Activated naive CD8-positive, alpha-beta T cell treated with anti-CD3 and anti-CD28 coated beads, Interleukin-2, amount 50 U/mL, for 16 hours (primary cell): ENCODE measurements at places on chromosomes 1 and 21.

- no peak for DNase-seq
Observed at GRCh38 chr1:42279055-42279454, 56.0 kb downstream of the FOXJ3 start.

DNA sequence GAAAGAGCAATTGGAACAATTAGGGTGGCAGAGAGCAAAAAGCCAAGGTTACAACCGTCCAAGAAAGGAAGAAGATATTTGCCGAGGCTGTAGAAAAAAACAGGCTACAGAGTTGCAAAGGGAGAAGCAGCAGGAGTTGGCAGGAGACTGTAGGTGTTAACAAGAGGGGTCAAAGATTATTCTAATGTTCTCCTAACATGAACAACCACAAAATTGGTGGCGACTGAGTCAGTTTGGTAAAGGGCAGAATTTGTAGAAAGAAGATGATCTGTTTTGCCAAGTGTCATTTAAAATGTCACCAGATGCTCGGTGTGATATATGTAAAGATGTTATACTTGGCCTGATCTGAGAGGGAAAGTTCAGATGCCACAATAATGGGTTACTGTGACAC, 401 bp upstream of the PRUNE1 start:
- DNase-seq, result no peak

GRCh38 chr1:168637350-168637991, 61.1 kb downstream of the XCL1 start:
- DNase-seq, result no peak

- DNase-seq, result no peak
Observed at GRCh38 chr1:66752671-66753371, 562 bp downstream of the DYNLT5 start.

DNA sequence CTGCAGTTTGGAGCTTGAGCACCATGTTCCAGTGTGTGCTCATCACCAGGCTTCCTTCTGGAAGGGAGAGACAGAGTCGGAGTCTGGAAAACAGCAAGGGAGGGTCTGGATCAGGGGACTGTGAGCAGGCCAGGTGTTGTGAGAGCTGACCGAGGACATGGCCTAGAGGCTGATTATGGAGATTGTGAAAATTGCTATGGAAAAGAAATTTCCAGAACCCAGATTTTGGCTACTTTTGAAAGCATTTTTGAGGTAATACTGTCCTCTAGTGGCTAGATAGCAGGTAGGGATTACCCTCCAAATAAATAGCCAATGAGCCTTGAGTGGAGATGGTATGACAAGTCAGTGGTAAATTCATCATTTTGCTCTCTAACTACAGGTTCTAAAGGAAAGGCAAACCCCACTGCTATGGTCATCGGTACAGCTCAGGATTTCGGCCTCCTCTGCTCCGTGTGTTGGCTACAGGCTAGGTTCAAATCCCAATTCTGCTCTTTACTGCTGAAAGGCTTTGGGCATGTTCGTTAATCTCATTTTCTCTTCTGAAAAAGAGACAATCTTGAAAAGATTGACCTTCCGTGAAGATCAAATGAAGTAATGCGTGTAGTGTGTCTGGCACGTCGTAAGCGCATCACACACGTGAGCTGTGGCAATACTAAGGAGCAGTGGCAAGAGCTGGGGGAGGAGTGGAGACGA, 1.0 kb upstream of the HAO2 start:
- no peak for DNase-seq

- no peak for DNase-seq
Observed at GRCh38 chr1:70762386-70762785, 285.2 kb downstream of the PTGER3 start.

- no peak for DNase-seq
Observed at GRCh38 chr1:27011058-27011764, 1.4 kb downstream of the TENT5B start.

- no peak for DNase-seq
Observed at GRCh38 chr1:224619209-224619608, 3.1 kb downstream of the CNIH3 start.

GRCh38 chr1:2416403-2416802, 4.0 kb upstream of the PEX10 start:
- DNase-seq, result no peak

GRCh38 chr1:204941421-204942338, 71.0 kb downstream of the NFASC start:
- no peak for DNase-seq

DNA sequence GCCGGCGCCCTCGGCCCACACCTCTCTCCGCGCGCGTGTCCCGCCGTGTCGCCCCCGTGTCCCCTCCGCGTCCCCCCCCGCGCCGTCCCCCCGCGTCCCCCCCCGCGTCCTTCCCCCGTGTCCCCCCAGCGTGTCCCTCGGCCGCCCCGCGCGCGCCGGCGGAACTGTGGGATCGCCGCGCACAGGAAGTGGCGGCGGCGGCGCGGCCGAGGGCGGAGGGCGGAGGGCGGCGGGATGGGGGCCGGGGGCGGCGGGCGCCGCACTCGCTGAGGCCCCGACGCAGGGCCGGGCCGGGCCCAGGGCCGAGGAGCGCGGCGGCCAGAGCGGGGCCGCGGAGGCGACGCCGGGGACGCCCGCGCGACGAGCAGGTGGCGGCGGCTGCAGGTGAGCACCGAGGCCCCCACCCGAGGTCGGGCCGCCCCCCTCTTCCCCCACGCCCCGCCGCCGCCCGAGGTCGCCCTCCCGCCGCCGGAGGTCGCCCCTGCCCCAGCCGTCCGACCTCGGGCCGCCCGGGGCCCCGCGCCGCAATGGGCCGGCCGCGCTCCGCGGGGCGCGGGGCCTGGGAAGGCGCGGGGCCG, at the start of gene AGPAT3:
Gene AGPAT3 (plus strand): TSS at position 262 of the 578 bp plus-strand sequence. CDS start 94,459 bp downstream, outside the sequence.
- no peak for DNase-seq

GRCh38 chr21:39525129-39525528, 73.4 kb downstream of the SH3BGR start:
- DNase-seq, result no peak

GRCh38 chr1:99306056-99306455, 41.8 kb downstream of the PLPPR4 start:
- DNase-seq, result no peak
